Adrenal gland (tissue), 19 donors: ENCODE measurements at places on chromosomes 11 and 22. TPM values are rescaled to one million over a fixed set of nuclear protein-coding genes. Genes with fewer than 3 reads are reported as not detected.

DNA sequence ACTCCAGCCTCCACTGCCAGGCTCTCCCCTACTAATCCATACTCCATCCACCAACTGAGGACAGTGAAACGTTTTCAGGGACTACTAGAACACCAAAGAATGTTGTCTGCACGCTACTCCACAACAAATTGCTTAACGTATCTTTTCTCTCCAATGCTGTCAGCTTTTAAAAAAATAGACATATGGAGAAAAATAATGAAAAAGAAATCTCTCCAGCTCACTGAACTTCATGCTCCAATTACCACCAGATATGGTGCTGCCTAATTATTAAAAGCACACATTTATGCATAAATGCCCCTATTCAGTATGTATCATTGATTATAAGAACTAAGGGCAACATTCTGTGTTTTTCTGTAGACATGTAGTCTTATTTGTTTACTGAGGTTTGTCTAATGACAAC, 672.2 kb upstream of the ANO3 start:
- no peak for DNase-seq

- DNase-seq = no peak
Measured at GRCh38 chr22:42131562-42131961, 952 bp upstream of the CYP2D6 start.

DNA sequence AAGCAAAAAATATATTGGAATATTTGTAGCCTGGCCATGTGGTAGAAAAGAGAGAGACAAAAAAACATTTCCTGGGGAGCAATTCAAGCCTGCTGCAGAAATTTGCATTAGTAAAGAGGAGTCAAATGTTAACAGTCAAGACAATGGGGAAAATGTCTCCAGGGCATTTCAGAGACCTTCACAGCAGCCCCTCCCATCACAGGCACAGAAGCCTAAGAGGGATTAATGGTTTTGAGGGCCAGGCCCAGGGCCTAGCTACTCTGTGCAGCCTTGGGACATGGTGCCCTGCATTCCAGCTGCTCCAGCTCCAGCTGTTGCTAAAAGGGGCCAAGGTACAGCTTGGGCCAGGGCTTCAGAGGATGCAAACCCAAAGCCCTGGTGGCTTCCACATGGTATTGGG, 46.8 kb downstream of the PGR start:
- DNase-seq = no peak

C22orf15 gene
- total RNA-seq = not detected

OR51E2 gene
- total RNA-seq = not detected
